ENCODE measurements at places on chromosomes 11 and 22.

DNA sequence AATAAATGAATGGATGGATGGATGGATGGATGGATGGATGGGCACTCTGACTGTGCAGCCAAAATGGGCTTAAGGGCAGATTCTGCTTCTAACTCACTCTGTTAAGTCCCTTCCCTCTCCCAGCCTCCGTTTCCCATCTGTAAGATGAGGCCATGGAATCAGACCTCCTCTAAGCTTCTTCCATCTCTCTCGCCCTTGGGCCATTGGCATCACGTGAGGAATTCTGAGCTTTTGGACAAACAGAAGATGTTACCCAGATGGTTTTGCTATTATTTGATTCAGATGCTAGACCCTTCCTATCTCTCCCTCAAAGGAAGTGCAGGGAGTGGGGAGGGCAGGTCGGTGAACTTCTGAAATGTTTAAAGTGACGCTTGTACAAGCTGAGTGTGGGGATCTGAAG, 4.0 kb upstream of the CYTH4 start:
- no peak for DNase-seq

- no peak for DNase-seq
These were observed 119.2 kb downstream of the KCNQ1OT1 start for GRCh38 chr11:2580571-2581001.

DNA sequence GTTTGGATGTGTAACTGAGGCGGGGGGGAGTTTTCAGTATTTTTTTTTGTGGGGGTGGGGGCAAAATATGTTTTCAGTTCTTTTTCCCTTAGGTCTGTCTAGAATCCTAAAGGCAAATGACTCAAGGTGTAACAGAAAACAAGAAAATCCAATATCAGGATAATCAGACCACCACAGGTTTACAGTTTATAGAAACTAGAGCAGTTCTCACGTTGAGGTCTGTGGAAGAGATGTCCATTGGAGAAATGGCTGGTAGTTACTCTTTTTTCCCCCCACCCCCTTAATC, 2.3 kb downstream of the MALAT1 start:
- DNase-seq, result no peak

- DNase-seq, result no peak
These were observed 71.5 kb upstream of the RAB38 start for GRCh38 chr11:88246696-88247095.

DNA sequence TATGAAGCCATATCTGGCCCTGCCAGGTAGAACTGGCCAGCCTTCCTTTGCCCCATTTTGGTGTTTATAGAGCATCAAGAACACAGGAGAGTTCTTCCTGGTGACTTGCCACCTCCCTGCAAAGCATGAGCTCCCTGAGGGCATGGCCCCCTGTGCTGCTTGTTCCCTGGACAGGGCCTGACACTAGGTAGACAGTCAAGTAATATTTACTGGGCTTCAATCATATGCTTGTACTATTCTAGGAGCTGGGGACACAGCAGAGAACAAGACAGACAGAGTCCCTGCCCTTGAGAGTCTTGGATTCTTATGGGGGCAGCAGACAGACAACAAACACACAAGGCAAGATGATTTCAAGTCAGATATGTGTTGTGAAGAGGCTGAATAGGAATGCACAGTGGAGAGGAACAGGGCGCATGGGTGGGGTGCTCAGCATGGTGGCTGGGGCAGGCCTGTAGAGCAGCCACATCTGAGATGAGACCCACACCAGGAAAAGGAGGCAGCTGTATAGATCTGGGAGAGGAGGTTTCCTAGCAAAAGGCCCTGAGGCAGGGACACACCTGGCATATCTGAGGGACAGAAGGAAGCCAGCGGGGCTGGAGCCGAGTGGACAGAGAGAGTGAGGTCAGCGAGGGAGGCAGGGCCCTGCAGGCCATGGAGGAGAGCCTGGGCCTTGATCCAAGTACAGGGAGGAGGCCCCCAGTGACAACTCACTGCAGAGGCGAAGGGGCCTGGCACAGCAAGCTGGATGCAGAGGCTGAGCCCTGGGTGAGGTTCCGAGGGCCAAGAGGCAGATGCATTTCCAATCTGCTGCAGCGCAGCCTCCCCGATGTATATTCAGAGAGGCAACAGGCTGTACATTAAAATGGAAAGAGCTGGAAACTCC, 10.2 kb upstream of the CBX6 start:
- DNase-seq, result no peak

- peak; percentile 21 for DNase-seq
These were observed 439 bp downstream of the YAP1 start for GRCh38 chr11:102110761-102111010.

DNA sequence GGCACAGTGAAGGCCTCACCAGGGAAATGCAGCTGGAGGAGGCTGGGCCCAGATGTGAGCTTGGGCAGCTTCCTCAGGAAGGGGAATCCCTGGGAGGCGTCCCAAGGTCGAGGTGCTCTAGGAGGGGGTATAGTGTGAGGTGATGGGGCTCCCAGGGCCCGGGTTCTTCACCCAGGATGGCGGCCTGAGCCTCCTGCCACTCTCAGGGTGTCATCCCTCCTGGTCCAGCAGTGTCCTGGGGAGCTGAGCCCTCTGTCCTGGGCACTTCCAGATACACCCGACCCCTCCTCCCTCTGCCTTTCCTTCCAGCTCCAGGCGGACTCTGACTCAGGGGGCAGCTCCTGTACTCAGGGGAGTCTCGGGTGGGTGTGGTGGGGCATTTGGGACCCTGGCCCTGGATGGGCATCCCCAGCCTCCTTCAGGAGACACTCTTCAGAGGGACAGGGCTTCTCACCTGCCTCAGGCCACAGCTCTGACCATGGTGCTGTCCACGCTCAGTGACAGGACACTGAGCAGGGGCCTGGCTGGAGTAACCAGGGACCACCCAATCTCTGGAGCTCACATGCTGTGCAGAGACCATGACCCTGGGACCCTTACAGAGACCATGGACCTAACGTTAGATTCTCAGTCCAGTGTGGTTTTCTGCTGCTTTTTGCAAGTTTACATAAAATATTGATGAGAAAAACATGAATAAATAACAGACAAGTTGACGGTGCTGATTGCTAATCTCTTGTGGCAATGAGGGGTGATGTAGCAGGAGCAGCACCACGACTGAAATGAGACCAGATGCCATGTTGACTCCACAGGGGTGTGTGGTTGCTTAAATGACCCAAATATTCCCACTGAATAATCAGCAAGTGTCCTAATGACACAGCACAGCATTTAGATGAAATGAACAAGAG, 101.9 kb downstream of the GGTLC2 start:
- no peak for DNase-seq

GRCh38 chr11:134144744-134145143, 75.9 kb downstream of the JAM3 start:
- DNase-seq, result no peak
